Activated CD4-positive, alpha-beta T cell treated with anti-CD3 and anti-CD28 coated beads for 1 hour (primary cell): ENCODE measurements at places on chromosomes 5 and 9.

DNA sequence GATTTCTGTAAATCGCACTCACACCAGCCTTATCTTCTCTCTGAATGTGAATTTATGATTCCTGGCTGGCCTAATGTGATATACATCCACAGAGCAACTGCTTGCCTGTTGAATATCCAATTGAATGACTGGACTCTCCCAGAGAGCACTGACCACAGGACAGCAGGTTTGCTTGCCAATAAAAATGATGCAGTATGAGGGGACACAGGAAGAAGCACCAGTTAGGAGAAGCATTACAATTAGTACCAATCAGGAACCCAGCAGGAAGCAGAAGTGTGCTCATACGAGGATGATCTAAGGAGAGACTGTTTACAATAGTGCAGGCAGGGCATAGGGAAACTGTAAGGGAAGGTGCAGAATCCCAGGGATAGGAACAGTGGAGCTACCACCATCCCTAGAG lies 127.2 kb upstream of the ZNF366 start:
- no peak for DNase-seq

DNA sequence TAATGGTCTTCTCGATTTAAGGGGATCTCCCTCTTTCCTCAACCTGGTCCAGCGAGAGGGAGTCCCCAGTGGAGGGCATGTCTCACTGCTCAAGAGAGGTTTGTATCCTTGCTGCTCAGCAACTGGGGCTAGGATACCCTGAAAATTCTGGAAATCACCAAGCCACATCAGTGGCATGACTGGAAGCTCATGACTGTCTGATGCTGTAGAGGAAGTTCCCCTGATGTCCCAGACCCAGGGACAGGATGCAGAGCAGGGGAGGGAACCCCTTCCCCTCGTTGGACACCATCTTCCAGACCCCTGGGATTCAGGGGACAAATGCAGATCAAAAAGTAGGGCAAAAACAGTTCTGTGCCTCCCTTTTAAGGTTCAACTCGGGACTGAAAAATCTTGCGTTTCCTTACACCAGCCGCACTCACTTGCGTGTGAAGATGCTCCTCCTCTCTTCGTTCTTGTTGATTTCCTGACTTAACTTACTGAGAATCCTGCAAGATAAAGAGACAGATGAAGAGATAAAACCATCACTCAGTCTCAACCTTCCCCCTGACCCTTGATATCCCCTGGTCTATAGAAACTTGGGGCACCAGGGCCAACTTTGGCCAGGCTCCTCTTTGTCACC lies 22.1 kb downstream of the LCP2 start:
- no peak for DNase-seq

DNA sequence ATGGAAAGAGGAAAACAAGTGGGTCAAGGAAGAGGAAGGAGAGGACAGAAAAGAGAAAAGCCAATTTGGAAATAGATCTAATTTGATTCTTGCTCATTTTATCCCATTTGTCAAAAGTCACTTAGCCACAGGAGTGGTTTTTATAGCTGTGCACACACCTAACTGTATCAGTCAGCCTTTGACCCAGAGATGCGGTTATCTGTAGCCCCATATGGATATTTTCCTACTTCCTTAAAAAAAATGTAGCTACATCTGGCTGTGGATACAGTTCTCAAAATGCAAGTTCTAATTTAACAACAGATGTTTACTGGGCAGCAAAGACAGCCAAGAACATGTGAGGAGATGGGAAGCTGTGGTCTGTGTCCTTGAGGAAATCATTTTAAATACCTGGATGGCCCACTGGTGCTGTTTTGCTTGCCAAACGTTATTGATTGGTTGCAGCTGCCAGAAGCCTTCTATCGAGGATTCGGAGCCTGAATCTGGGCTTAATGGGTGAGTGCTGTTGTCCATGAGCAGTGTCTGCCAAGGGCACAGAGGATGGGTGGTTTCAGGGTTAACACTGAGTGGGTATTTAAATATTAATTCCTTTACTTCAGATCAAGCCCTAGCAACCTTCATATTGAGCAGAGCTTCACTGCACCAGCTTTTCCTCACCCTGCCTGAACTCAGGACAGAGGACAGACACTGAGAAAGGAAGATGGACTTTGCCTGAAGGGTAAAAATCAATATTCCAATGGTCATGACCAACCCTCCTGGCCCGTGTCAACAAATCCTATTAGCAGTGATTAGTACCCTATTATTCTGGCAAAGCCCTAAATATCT lies 92.2 kb downstream of the APBA1 start:
- DNase-seq: no peak

DNA sequence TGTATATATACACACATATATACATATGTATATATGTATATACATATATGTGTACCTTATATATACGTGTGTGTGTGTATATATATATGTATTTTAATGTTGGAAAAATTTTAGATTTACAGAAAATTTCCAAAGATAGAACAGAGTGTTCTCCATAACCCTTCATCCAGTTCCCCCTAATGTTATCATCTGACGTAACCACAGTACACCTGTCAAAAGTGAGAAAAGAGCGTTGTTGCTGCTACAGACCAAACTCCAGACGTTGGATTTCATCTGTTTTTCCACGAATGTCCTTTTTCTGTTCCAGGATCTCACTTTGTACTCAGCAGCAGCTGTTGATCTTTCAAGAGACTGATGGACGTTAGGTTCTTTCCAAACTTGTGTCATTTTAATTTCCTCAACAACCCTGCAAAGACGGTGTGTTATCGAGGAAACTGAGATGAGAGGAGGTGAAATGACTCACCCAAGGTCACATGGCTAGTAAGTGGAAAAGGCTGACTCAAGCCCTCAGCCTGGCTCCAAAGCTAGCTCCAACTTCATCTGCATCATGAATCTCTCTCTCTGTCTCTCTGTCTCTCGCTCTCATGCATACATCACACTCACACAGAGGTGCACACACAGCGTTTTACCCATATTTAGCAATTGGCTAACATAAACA lies 17.0 kb upstream of the NTNG2 start:
- DNase-seq: no peak

- DNase-seq: peak; percentile 8
Observed at GRCh38 chr9:120914953-120915352, 11.6 kb downstream of the TRAF1 start.

GRCh38 chr5:9782826-9783560 lies 152.8 kb upstream of the TAS2R1 start:
- DNase-seq: no peak

DNA sequence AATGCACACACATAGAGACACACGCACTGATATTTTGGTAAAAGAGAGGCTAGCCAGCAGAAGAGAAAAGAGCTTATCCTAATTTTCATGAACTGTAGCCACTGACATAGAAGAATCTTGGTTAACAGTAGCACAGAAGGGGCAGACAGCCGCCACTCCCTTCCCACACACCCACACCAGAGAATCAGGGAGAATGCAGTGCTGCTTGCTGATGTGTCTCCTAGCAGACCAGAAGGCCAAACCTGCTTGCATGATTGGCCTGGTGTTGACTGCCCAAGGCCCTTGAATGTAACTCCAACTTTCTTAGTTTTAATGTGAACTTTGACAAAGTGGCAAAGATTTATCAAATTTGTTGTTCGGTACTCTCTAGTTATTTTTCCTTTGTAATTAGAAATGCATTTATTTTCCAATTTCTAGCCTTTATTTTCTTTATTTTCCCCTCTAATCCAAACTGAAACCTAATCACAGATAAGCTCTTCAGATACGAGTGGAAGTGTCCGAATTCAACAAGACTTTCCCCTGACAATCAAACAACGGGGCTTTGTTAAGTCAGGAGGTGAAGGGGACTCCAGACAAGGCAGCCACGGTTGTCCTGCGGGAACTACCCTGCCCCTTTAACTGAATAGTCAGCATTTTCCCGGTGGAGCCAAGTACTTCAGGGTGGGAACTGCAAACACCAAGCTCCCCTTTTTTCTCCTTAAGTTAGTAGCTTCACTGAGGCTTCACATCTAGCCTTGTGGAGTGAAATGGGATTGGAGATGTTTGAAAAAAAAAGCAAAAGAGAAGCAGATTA lies 81.9 kb upstream of the CTSL start:
- no peak for DNase-seq

DNA sequence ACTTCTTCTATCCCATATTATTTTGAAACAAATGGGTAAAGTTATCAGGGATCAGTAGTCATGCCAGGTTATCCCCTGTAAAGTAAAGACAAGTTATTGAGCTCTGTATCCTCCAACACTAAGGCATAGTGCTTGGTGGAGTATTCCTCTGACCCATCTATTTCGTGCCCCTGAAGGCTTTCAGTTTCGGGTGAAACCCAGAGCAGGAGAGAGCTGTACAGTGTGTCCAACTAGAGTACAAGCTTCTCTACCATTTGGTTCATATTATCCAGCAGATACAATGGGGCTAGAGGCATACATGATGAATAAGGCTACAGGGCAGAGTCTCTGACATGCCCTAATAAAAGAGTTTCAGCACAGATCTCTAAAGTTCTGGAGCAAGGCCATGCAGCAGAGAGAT lies 3.2 kb upstream of the SLC22A4 start:
- no peak for DNase-seq

- no peak for DNase-seq
Observed at GRCh38 chr5:56851258-56851941, 36.1 kb downstream of the MAP3K1 start.

- DNase-seq: no peak
Observed at GRCh38 chr5:148855249-148856008, 29.0 kb downstream of the ADRB2 start.
